Endothelial cell (in vitro differentiated cells): ENCODE measurements at places on chromosomes 1 and 21. TPM values are rescaled to one million over a fixed set of nuclear protein-coding genes. Genes with fewer than 3 reads are reported as not detected.

DNA sequence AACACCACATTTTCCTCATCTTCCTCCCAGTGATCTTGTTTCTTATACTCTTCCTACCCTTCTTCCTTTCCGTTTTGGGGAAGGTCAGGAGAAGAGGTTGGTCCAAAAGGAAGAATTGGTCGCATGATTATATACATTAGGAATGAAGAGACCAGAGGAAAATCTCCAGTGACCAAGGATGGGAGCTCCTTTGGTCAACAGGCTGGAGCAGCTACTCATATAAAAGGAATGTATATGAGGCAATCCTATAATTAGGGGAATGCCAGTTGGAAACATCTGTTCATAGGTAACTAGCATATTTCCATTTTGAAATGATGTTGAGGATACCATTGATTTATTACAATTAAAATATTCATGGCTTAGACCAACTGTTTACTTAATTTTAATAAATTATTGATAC, 114.5 kb downstream of the LRRC40 start:
- no peaks in the 10 kb centered on the region for H3K36me3 ChIP-seq
- H3K4me1 ChIP-seq = no peaks in the 10 kb centered on the region
- no peak overlapping the region for H3K27ac ChIP-seq

GRCh38 chr1:160675641-160676410, 29.0 kb upstream of the SLAMF1 start:
- no peak overlapping the region for H3K4me3 ChIP-seq
- peaks cover 4% of the 10 kb centered on the region for H3K27me3 ChIP-seq
- H3K4me1 ChIP-seq = peaks cover 20% of the 10 kb centered on the region
- H3K36me3 ChIP-seq = peaks cover 6% of the 10 kb centered on the region

Gene ALX3
- not detected for total RNA-seq

Gene COL8A2
- total RNA-seq = 0.13 TPM

Gene BATF3
- 0.54 TPM for total RNA-seq

Gene ADGRL4
- 198 TPM for total RNA-seq

- peaks cover 4% of the 10 kb centered on the region for H3K36me3 ChIP-seq
- no peak overlapping the region for H3K4me3 ChIP-seq
- no peak for DNase-seq
- peaks cover 15% of the 10 kb centered on the region for H3K4me1 ChIP-seq
- no peak overlapping the region for H3K27ac ChIP-seq
- peaks cover 11% of the 10 kb centered on the region for H3K27me3 ChIP-seq
Measured at GRCh38 chr1:31668303-31668883, 23.7 kb upstream of the PEF1 start.

DNA sequence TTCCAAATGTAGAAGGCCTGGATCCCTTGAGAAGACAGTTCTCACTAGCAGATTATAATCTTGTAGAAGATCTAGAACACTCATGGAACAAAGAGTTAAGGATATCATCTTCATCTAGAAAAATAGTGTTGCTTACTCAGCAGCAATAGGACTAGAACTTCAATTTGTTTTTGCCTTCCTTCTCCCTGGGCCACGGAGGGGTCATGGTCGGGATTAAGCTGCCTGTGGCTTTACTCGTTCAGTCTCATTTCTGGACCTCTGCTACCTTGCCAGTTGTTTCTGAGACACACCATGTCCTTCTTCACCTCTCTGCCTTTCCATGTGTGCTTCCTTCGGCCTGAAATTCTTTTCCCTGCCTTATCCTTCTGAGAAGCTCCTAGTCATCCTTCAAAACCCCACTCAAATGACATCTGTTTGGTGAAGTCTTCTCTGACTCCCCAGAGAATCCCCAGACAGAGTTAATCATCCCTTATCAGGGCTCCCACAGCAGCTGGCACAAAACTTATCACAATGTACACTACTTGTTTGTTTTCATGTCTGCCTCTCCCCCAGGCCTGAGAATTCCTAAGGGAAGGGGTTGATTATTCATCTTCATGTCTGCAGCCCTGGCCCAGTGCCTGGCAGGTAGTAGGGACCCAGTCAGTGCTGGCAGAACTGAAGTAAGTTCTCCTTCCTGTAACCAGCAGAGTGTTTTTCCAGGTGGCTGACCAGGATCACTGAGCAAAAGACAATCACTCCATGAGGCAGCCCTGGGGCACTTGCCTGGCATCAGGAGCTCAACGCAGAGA, 15.5 kb upstream of the SNX27 start:
- H3K27me3 ChIP-seq = peaks cover 6% of the 10 kb centered on the region
- no peak for DNase-seq
- no peak overlapping the region for H3K27ac ChIP-seq

DNA sequence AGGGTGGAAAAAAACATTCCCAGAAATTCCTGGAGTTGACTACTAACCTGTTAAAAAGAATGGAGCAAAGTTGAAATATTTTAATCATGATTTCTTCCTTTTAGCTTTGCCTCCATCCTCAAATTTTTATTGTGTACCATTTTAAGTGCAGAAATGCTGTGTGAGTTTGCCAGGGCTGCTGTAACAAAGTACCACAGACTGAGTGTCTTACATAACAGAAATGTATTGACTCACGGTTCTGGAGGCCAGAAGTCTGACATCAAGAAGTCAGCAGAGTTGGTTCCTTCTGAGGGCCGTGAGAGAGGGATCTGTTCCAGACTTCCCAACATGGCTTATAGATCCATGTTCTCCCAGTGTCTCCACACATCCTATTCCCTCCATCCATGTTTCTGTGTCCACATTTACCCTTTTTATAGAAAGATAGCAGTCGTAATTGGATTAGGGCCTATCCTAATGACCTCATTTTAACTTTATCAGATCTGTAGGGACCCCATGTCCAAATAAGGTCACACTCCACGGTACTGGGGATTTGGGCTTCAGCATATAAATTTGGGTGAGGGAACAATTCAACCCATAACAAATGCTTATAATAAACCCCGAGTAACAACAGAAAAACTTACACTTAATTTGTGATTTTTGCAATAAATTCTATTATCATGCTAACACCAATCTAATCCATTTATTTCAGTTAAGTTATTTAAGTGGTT, 12.7 kb downstream of the SNX7 start:
- H3K36me3 ChIP-seq = peaks cover 1% of the 10 kb centered on the region
- H3K4me3 ChIP-seq = no peak overlapping the region
- H3K27ac ChIP-seq = no peak overlapping the region
- no peak for DNase-seq
- H3K27me3 ChIP-seq = no peaks in the 10 kb centered on the region

Gene OXCT2
- 0.36 TPM for total RNA-seq

Gene CTBS
- 6.1 TPM for total RNA-seq

GRCh38 chr1:100941098-100941527, 45.2 kb downstream of the SLC30A7 start:
- H3K36me3 ChIP-seq = peaks cover 40% of the 10 kb centered on the region
- no peak overlapping the region for H3K27ac ChIP-seq
- peaks cover 4% of the 10 kb centered on the region for H3K4me1 ChIP-seq
- peaks cover 1% of the 10 kb centered on the region for H3K27me3 ChIP-seq
- H3K4me3 ChIP-seq = no peak overlapping the region

GRCh38 chr1:229590119-229590518, 31.6 kb upstream of the ABCB10 start:
- H3K4me1 ChIP-seq = peaks cover 3% of the 10 kb centered on the region
- no peak overlapping the region for H3K27ac ChIP-seq
- H3K4me3 ChIP-seq = no peak overlapping the region
- no peaks in the 10 kb centered on the region for H3K36me3 ChIP-seq

DNA sequence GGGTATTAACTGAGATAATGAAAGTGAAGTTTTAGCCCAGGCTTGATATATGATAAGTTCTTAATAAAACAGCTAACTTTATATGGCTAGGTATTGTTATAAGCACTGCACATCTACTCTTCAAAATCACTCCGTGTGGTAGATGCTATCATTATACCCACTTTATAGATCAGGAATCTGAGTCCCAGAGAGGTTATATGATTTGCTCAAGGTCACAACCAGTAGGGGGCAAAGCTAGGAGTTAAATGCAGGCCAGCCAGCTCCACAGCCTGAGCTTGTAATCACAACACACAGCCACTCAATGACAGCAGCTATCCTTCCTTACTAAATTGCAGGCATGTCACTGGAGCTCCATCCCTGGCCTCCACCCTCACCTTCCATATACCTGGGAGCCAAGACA, 115.8 kb downstream of the CAPN8 start:
- no peak overlapping the region for H3K27ac ChIP-seq
- no peaks in the 10 kb centered on the region for H3K36me3 ChIP-seq
- H3K27me3 ChIP-seq = peaks cover 2% of the 10 kb centered on the region
- DNase-seq = no peak
- no peak overlapping the region for H3K4me3 ChIP-seq

- H3K4me3 ChIP-seq = no peak overlapping the region
- DNase-seq = no peak
- no peaks in the 10 kb centered on the region for H3K36me3 ChIP-seq
- H3K27me3 ChIP-seq = no peaks in the 10 kb centered on the region
Measured at GRCh38 chr1:61572046-61572445, 152.9 kb downstream of the TM2D1 start.

Gene KIF17
- total RNA-seq = 1.8 TPM

DNA sequence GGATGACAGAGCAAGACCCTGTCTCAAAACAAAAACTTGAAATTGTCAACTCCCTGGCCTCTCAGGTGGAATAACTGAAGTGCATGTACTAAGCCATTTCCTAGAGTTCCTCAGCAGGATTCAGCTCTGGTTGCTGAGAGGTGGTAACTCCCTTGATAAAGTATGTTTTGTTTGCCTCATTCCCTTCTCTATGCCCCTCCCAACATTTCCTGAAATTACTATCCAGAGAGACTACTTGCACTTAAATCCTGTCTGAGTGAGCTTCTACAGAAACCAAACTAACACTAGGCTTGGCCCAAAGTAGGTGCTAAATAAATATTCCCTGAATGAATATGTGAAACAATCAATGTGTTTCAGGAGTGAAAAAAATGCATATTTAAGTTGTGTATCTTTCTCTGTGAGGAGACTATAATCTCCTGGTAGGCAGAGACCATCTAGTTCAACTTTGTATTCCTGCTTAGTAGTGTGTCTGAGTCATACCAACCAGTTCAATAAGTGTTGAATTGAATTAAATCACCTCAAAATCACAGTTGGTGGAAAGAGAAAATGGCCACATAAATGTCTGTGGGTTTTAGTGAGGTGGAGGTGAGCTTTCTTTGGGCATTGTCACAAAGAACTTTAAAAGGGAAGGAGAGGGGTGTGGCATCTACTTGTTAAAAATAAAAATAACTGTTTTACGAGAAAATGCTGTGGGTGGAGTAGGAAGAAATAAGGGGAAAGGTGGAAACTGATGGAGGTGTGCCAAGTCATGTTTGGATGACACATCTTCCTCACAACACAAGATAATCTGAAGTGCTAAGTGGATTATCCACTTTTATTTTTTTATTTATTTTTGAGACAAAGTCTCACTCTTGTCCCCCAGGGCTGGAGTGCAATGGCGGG, 12.6 kb downstream of the RIMKLA start:
- H3K4me1 ChIP-seq = peaks cover 4% of the 10 kb centered on the region
- no peak overlapping the region for H3K4me3 ChIP-seq
- no peak for DNase-seq
- no peaks in the 10 kb centered on the region for H3K36me3 ChIP-seq
- no peak overlapping the region for H3K27ac ChIP-seq

GRCh38 chr1:25534410-25534788, 9.0 kb upstream of the LDLRAP1 start:
- H3K27ac ChIP-seq = no peak overlapping the region
- peaks cover 11% of the 10 kb centered on the region for H3K4me1 ChIP-seq
- H3K36me3 ChIP-seq = no peaks in the 10 kb centered on the region
- H3K4me3 ChIP-seq = no peak overlapping the region

GRCh38 chr1:160866001-160866694, 3.5 kb upstream of the CD244 start:
- H3K4me3 ChIP-seq = no peak overlapping the region
- no peak overlapping the region for H3K27ac ChIP-seq
- H3K36me3 ChIP-seq = no peaks in the 10 kb centered on the region
- no peak for DNase-seq
- peaks cover 21% of the 10 kb centered on the region for H3K4me1 ChIP-seq

Gene NAXE
- 190 TPM for total RNA-seq

- peaks cover 10% of the 10 kb centered on the region for H3K4me1 ChIP-seq
- peaks cover 17% of the 10 kb centered on the region for H3K27me3 ChIP-seq
- H3K4me3 ChIP-seq = peak overlapping the region; percentile 42
- no peak for DNase-seq
- H3K36me3 ChIP-seq = peaks cover 3% of the 10 kb centered on the region
- H3K27ac ChIP-seq = no peak overlapping the region
Measured at GRCh38 chr1:204149635-204150565, 1.9 kb downstream of the ETNK2 start.

Gene FAM72B
- total RNA-seq = 12.0 TPM
